Hepatic stellate cell (primary cell): ENCODE measurements at places on chromosomes 1 and 21.

- no peak for DNase-seq
These were observed 26.4 kb upstream of the KAZN start for GRCh38 chr1:14571810-14572767.

- DNase-seq = no peak
These were observed 32.6 kb downstream of the SLC44A3 start for GRCh38 chr1:94852788-94853187.

GRCh38 chr1:21269461-21270085, 20.7 kb downstream of the ECE1 start:
- no peak for DNase-seq

- no peak for DNase-seq
These were observed 71.0 kb downstream of the SH3GLB1 start for GRCh38 chr1:86775395-86775794.

DNA sequence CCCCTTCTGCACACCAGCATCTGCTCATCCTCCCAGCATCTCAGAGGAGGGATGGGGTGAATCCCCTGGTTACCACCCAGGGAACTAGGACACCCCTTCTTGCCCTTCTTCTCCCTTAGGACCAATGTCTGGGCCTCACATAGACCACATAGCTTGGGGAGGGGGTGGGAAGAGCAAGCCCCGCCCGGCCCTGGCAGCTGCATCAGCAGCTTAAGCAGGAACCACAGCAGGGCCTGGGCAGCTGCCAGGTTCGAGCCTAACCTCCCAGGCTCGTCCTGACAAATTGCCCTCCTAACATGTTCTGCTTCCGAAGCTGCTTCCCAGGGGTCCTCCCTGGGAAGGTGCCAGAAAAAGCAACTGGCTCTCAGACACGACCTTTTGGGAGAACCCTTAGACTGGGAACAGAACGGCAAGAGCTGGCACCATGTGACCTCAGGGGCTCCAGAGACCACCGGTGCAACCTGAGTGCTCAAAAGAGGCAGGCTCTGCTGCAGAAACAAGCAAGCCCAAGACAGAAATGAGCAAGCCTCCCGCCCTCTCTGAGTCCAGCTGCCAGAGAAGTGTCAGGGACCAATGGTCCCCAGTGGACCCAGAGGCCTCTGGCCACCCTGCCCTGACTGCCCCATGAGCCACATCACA, 18.4 kb upstream of the CLSTN1 start:
- no peak for DNase-seq

DNA sequence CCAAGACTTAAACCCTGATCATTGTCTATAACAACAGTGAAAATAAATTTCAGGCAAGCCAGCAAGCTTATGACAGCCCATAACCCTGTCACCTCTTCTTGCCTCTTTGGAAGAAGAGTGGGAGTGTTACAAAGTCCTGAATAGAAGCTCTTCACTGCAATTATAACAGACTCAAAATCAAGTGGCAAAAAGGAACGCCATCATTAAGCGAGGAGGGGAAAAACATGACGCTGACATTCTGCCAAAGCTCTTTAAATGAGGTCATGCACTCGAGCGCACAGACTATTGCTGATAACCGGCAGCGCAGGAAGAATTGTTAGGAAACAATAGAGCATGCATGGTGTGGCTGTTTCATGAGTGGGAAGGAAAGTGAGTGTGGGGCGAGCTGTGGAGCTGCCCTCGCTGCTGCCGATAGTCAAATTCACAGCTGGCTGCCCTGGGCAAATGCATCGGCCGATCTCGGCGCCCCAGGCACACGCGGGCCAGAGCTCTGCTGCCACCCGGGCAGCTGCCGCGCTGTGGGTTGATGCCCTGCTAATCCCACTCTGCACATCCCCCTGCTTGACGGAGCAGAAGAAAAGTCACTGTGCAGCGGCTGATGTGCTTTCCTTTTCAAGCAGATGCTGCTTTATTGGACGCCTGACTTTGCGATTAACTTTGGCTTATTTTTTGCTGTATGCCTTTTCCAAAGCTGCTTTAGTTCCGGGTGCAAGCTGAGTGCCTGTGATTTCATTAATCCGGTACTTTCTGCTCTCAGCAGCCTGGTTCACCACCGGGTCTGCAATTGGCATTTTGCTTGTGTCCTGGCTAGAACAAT, 102.4 kb upstream of the ST6GALNAC5 start:
- no peak for DNase-seq

GRCh38 chr1:219463636-219464035, 149.3 kb downstream of the ZC3H11B start:
- DNase-seq = no peak

DNA sequence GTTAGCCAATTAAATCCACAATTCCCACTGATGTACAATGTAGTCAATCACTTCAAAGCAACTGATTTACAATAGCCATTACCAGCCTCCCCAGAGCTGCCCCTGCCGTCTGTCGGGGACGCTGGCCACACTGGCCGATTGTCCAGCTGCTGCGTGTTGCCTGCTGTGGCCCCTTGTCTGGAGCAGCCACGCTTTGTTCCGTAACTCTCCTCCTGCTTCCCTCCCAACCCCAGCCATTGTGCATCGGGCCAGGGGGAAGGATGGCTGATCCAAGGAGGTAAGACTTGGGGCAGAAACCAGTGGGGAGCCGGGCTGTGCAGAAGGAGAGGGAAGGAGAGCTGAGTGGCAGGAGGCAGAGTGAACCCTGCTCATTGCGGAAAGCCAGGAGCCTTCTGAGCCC, 83.6 kb upstream of the LYST start:
- DNase-seq = no peak

GRCh38 chr21:42118901-42119300, 47.8 kb downstream of the UMODL1 start:
- no peak for DNase-seq

GRCh38 chr1:244964112-244964971, 100.0 kb upstream of the HNRNPU start:
- peak; percentile 59 for DNase-seq
